Fibroblast of lung (primary cell): ENCODE measurements at places on chromosomes 5 and 9. TPM values are rescaled to one million over a fixed set of nuclear protein-coding genes. Genes with fewer than 3 reads are reported as not detected.
A peak's percentile ranks its signal among the peaks of the same experiment; 100 is the strongest.

CCNO gene
- not detected in 2 replicates for total RNA-seq

SARDH gene
- 4.8 and 9.0 TPM in 2 replicates for total RNA-seq

CAAP1 gene
- 14.4 and 15.9 TPM in 2 replicates for total RNA-seq

KIAA1958 gene
- total RNA-seq: 2.1 and 3.0 TPM in 2 replicates

AFAP1L1 gene
- 7.1 and 9.5 TPM in 2 replicates for total RNA-seq

GPRIN1 gene
- total RNA-seq: 4.9 and 6.3 TPM in 2 replicates

SAXO1 gene
- under 0.01 and 0.17 TPM in 2 replicates for total RNA-seq

DDX46 gene
- total RNA-seq: 15.9 and 18.7 TPM in 2 replicates

IFNA21 gene
- not detected in 2 replicates for total RNA-seq

GRCh38 chr9:18658804-18659705 is 185.1 kb downstream of the ADAMTSL1 start:
- DNase-seq: peak; percentile 49
- no peak overlapping the region for H3K27ac ChIP-seq
- H3K4me3 ChIP-seq: no peak overlapping the region
- no peaks in the 10 kb centered on the region for H3K27me3 ChIP-seq

GRCh38 chr5:2898661-2899060 is 147.2 kb upstream of the IRX2 start:
- no peak overlapping the region for H3K4me3 ChIP-seq
- no peaks in the 10 kb centered on the region for H3K27me3 ChIP-seq
- H3K27ac ChIP-seq: no peak overlapping the region
- no peaks in the 10 kb centered on the region for H3K36me3 ChIP-seq

DNA sequence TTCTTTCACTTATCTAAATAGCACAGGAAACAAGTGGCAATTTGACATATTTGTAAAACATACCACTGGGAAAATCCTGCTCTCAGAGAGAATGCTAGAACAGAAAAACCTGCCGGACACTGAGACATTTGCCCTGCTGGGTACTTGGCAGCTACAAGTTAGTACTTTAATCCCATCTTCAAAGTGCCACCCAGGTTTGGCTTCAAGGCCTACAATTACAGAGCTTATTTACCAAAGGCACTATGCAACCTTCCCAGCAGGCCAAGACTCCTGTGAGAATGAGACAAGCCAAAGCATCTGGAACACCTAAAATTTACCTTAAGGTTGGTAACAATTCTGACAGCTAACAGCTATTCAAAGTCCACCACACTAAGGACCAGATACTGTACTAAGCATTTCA is 78.3 kb downstream of the TSSK1B start:
- H3K4me3 ChIP-seq: no peak overlapping the region
- DNase-seq: no peak
- no peaks in the 10 kb centered on the region for H3K36me3 ChIP-seq

DNA sequence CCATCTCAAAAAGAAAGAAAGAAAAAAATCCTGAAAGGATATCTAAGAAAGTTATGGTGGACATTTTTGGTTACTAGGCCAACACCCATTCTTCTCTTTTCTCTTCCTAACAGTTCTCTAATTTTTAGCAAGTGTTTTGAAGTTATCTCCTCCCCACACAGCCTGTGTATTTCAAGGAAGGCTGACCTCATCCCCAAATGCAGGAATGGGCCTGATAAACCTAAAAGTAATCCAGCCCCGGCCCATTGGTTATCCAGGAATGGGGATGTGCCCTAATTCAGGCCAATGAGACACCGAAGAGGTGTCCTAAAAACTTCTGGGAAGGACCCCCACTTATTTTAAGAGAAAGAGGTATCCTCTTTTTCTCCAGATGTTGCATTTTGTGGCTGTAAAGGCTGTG is 46.6 kb downstream of the F2R start:
- H3K27me3 ChIP-seq: no peaks in the 10 kb centered on the region
- H3K4me1 ChIP-seq: no peaks in the 10 kb centered on the region
- no peak overlapping the region for H3K27ac ChIP-seq
- H3K36me3 ChIP-seq: no peaks in the 10 kb centered on the region

DNA sequence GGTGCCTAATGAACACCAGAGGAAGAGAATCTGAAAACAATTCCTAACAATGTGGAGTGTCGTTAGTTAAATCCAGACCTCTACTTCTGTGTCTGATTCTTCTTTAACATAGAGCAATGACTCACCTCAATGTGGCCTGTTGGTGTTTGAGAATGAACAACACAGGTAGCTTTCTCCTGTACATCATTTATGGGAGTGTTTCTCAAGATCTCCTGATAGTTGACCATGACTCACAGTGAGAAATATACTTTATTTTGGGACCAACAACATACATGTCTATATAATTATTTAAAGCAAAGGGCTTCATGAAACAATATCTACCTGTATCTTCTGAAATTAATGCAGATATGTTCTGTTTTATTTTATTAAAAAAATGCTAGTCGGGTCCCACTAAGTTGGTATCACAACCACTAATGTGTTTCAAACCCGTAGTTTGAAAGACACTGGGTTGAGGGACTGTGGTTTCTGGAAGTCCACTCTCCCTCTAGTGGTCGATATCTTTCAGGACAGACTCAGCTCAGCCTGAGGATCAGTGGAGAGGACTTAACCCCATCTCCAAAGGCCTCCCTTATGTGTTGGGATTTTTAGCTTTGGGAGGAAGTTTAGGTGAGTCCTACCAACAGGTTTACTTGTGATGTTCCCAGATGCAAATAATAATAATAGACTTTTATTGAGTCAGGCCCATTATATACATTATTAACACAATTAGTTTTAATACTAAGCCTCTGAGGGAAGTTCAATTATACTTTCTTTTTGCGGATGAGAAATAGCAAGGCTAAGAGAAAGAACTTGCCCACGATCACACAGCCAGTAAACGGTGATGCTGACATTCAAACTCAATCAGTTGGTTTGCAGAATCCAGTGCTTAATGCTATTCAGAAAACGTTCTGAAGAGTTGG is 70.0 kb upstream of the KLF9 start:
- no peaks in the 10 kb centered on the region for H3K27me3 ChIP-seq
- H3K27ac ChIP-seq: no peak overlapping the region
- peaks cover 8% of the 10 kb centered on the region for H3K4me1 ChIP-seq
- H3K36me3 ChIP-seq: no peaks in the 10 kb centered on the region

DNA sequence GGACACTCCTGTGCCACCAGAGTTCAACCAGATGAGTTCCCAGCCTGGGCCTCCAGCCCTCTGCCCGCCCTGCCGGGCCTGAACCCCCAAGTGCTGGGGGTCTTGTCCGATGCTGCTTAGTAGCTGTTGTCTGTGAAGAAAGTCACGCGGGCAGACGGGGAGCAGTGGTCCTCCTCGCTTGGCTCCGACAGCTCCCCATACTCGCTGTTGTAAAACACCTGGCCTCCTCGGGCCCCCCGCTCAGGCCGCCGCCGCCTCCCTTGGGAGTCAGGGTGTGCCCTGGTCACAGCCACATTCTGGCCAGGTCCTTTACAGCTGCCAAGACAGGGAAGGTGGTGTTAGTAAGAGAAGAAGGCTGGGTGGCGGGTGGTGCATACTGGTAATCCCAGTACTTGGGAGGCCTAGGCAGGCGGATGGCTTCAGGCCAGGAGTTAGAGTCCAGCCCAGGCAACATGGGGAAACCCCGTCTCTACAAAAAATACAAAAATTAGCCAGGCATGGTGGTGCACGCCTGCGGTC is 11.8 kb upstream of the SCGB3A1 start:
- H3K36me3 ChIP-seq: no peaks in the 10 kb centered on the region
- H3K4me1 ChIP-seq: no peaks in the 10 kb centered on the region
- no peak overlapping the region for H3K27ac ChIP-seq
- no peaks in the 10 kb centered on the region for H3K27me3 ChIP-seq
- no peak overlapping the region for H3K4me3 ChIP-seq

- no peak overlapping the region for H3K4me3 ChIP-seq
- peaks cover 33% of the 10 kb centered on the region for H3K36me3 ChIP-seq
- H3K27me3 ChIP-seq: no peaks in the 10 kb centered on the region
- no peak overlapping the region for H3K27ac ChIP-seq
- H3K4me1 ChIP-seq: peaks cover 6% of the 10 kb centered on the region
Observed at GRCh38 chr9:133342570-133342969, 5.4 kb downstream of the MED22 start.

DNA sequence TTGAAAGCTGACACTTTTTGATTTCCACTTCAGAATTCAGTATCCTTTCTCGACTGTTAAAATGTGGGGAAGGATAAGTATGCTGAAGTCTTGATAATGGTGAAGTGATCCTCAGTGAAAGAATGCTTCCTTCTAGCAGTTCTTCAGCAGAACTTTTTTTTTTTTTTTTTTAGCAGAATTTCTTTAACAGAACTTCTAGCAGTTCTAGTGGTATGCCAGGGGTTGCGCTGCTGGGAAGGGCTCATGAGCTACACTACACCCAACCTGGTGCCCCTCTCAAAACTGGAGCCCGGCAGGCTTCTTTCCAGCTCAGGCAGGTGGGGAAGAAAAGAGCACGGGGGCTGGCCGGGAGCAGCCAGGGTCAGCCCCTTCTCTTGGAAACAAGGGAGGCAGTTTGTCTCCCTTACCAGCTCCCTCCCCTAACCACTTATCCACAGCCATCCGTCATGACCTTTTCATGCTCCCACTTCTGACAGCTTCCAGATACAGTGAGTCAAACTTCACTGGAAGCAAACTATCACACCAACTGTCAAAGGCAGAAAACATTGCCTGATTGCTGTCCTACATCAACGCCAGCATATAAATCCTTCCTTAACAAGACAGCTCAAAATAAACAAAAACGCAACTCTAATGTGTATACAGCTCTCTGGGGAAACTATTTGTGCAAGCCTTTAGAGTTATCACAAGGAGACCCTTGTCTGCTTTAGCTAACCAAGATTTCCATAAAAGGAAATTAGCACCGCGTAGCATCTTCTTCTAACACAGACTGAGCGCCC is 211.5 kb downstream of the GAPVD1 start:
- H3K27me3 ChIP-seq: no peaks in the 10 kb centered on the region
- peaks cover 4% of the 10 kb centered on the region for H3K36me3 ChIP-seq
- peak overlapping the region; percentile 8 for H3K4me3 ChIP-seq
- peak; percentile 97 for DNase-seq
- H3K27ac ChIP-seq: peak overlapping the region; percentile 6

DNA sequence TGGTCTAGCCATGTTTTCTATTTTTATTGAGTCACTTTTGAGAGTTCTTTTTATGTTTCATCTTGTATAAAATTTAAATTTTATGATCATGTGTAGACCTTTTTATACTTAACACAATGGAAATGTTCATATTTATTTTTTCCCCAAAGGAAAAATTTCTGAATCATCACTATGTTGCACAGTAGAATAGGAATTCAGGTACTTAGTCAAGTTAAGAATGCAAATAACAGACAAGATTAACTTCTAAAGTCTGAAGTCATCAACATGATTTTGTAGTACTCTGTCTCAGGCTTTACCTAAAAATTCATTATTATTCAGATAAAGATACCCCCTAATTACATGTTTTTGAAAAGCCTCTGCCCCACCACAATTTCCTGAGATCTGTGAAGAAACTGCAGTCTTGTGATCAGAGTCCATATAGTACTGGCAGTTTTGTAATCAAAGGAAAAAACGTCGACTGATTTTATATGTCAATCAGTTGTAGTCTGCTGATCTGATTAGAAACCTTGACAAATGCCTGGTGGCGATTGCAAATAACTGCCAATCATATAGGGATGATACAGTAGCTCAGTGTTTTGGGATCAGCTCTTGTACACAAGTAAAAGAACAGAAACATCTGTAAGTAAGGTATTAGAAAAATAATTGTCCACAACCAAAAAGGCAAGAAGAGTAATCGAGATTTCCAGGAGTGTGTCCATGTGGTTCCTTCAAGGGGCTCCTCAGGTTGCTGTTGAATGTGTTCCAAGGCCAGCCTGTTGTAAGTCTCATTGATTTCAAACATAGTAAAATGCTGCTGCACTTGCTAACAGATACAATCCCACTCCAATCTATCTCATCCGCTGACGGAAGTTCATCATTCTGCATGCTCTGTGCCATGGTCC is 352.4 kb downstream of the ARRDC3 start:
- H3K27me3 ChIP-seq: no peaks in the 10 kb centered on the region
- no peak overlapping the region for H3K4me3 ChIP-seq
- no peak overlapping the region for H3K27ac ChIP-seq
- DNase-seq: no peak
- no peaks in the 10 kb centered on the region for H3K36me3 ChIP-seq

DNA sequence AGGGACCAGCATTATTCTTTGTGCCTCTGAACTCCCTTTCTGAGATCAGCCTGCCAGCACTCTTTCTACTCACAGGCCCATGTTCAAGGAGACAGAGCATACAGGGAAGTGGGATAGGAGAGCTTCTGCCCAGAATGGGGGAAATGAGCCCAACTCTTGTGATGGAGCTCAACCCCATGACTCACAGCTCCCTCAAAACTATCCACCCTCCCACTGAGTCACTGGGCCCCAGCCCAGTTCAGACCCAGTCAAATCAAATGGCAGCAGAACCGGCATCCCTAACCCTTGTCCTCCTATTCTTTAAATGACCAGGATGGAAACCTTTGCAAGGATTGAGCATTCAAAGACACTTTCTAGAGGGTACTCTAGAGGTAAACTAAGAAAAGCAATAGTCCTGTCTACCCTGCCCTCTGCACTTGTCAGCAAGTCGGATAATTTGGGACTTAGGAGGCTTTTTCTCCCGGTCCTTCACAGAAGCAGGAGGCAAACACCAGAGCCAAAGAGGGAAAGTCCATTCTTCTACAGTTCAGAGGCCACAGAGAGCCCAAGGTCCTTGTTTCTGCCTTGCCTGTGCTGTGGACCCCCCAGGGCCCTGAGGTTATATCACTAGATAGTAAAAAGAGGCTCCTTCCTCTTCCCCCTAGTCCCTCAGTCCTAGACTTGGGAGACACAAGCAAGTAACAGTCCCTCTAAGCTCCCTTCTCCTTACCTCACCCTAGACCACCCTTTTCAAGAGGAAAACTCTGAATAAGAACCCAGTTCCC is 3.2 kb downstream of the ATOSB start:
- peak overlapping the region; percentile 35 for H3K4me3 ChIP-seq
- H3K27me3 ChIP-seq: no peaks in the 10 kb centered on the region
- DNase-seq: peak; percentile 75
- no peaks in the 10 kb centered on the region for H3K36me3 ChIP-seq

DNA sequence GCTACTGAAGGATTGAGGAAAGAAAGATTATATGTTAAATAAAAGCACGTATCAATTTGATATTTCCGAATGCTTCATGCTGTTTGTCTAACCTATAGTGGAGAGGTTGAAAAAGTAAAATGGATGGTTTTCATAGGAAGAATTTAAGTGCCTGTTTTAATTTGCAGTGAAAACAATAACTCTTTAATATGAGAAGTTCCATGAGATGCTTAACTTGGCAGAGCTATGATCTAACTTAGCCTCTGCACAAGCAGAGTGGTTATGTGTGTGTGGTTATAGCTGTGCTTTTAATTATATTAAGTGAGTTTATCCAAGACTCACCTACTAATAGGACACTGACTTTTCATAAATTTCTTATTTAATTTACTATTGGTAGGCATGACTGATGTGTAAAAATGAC is 57.4 kb downstream of the AOPEP start:
- DNase-seq: no peak
- no peaks in the 10 kb centered on the region for H3K27me3 ChIP-seq
- H3K36me3 ChIP-seq: no peaks in the 10 kb centered on the region
- no peak overlapping the region for H3K27ac ChIP-seq
- peaks cover 4% of the 10 kb centered on the region for H3K4me1 ChIP-seq
- no peak overlapping the region for H3K4me3 ChIP-seq

DNA sequence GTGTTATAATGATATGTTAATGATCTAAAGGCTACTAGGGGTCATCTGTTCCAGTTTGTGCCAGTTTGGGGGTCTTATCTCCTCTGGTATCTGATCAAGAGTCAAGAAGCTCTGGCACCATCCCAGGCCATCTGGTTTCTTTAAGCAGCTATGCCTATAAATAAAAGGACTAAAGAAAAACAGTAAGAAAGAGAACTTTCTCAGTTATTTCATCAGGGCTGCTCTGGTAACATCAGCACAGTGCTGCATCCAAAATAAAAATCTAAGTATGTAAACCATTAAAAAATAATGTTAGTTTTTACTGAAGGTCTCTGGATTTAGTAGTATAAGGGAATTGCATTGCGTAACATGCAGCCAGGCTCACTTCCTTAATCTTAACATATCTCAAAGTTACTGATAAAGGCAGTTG is 185.0 kb downstream of the NR2F1-AS1 start:
- no peaks in the 10 kb centered on the region for H3K27me3 ChIP-seq
- DNase-seq: peak; percentile 26
- no peak overlapping the region for H3K4me3 ChIP-seq
- H3K27ac ChIP-seq: no peak overlapping the region
